ENCODE measurements at places on chromosomes 6 and 20. TPM values are rescaled to one million over a fixed set of nuclear protein-coding genes. Genes with fewer than 3 reads are reported as not detected.

- no peak for DNase-seq
- H3K4me1 ChIP-seq, result no peaks in the 10 kb centered on the region
- H3K4me3 ChIP-seq, result no peak overlapping the region
- H3K27ac ChIP-seq, result no peak overlapping the region
Measured at GRCh38 chr20:48380661-48381060, 447.1 kb downstream of the PREX1 start.

DNA sequence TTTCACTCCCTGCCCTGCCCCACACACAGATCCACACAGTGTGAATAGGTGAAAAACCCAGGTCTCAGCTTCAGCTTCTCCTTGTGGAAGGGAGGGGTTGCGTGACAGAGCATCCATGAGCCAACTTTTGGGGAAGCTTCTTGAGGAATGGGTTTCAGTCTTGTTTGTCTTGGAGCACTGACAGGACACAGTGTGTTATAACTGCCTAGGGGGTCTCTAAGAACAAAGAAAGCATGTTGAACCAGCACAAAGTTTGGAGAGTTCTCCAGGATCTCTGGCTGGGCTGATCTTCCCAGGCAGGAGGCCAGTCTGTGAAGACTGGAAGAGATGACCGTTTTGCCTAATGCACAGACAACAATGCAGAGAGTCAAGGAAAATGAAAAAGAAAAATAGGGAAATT, 164.5 kb downstream of the COL12A1 start:
- no peaks in the 10 kb centered on the region for H3K4me1 ChIP-seq
- no peaks in the 10 kb centered on the region for H3K27me3 ChIP-seq
- H3K4me3 ChIP-seq, result no peak overlapping the region
- DNase-seq, result no peak
- no peak overlapping the region for H3K27ac ChIP-seq

- H3K4me3 ChIP-seq, result no peak overlapping the region
- H3K27me3 ChIP-seq, result peaks cover 3% of the 10 kb centered on the region
- H3K36me3 ChIP-seq, result no peaks in the 10 kb centered on the region
- DNase-seq, result no peak
- no peak overlapping the region for H3K27ac ChIP-seq
Measured at GRCh38 chr20:24147961-24148360, 159.4 kb upstream of the GGTLC1 start.

DNA sequence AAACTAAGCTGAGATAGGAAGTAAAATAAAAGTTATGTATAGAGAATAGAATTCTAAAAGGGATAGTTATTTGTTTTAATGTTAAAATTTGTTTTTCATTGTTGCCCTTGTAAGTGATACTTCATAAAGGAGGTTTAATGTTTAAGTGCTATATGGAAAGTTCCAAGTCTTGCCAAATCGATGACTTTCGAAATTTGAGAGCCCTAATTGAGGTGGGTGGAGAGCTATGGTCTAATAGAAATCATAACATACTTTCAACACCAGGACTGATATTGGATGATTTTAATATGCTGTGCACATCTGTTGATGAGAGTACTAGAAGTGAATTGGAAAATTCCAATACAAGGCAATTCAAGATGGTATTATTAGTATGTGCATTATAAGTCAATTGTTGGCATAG, 64.6 kb downstream of the RNF144B start:
- H3K27me3 ChIP-seq, result no peaks in the 10 kb centered on the region
- H3K36me3 ChIP-seq, result no peaks in the 10 kb centered on the region
- no peak for DNase-seq
- H3K4me3 ChIP-seq, result no peak overlapping the region
- no peaks in the 10 kb centered on the region for H3K4me1 ChIP-seq

- no peak overlapping the region for H3K4me3 ChIP-seq
- H3K4me1 ChIP-seq, result no peaks in the 10 kb centered on the region
- no peak overlapping the region for H3K27ac ChIP-seq
- no peaks in the 10 kb centered on the region for H3K27me3 ChIP-seq
- no peaks in the 10 kb centered on the region for H3K36me3 ChIP-seq
- no peak for DNase-seq
Measured at GRCh38 chr6:138428944-138429598, 25.0 kb downstream of the HEBP2 start.

DNA sequence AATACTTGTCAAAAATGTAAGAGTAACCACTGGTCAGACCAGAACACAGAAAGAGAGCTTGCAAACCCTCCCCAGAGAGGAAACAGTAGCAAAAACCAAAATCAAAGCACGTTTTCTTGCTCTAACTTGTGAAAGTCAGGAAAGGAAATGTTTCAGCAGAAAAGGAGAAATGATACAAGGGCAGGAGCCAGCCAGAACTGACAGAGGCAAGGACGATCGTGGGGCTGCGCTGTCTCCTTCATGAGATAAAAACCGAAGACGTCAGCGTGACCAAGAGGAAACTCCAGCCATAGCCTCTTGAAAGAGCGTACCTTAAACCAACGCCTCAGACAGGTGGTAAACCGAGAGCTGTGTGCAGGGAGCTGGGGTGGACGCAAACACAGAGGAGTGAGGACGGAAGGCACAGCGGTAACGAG, 27.5 kb downstream of the LAMA5 start:
- no peak overlapping the region for H3K27ac ChIP-seq
- H3K27me3 ChIP-seq, result no peaks in the 10 kb centered on the region
- H3K4me1 ChIP-seq, result no peaks in the 10 kb centered on the region
- DNase-seq, result no peak
- no peak overlapping the region for H3K4me3 ChIP-seq

DNA sequence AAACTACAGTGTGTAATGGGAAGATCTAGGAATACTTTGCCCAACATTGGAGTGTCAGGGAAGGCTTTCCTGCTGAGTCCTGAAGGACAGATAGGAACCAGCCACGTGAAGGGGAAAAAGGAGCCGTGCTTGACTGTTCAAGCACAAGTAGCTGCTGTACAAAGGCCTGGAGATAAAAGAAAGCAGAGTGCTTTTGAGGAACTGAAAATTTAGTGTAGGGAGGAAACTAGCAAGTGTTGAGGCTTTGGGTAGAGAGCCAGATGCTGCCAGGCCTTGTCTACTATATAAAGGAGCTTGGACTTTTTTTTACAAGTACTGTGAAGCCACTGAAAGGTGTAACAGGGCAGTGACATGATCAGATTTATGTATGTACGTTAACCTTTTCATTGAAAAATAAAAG, 39.0 kb downstream of the DSE start:
- no peaks in the 10 kb centered on the region for H3K36me3 ChIP-seq
- peaks cover 50% of the 10 kb centered on the region for H3K4me1 ChIP-seq
- no peak for DNase-seq
- H3K27me3 ChIP-seq, result no peaks in the 10 kb centered on the region

DNA sequence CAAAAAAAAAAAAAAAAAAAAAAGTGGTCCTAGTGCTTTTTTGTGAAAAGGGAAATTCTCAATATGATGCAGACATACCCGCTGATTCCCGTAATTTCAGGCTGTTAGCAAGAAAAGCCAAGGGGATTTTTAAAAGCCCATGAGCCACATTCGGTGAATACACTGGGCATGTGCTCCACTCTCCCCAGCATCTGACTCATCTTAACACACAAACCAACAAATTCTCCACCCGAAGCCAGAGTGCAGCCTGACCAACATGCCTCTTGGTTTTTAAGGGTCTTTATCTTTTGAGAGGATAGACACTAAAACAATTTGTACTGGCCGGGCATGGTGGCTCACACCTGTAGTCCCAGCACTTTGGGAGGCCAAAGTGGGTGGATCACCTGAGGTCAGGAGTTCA, 45.5 kb upstream of the CD83 start:
- no peaks in the 10 kb centered on the region for H3K36me3 ChIP-seq
- no peaks in the 10 kb centered on the region for H3K4me1 ChIP-seq
- no peak for DNase-seq
- H3K4me3 ChIP-seq, result no peak overlapping the region
- H3K27ac ChIP-seq, result no peak overlapping the region

GRCh38 chr6:36590237-36590636, 3.9 kb upstream of the SRSF3 start:
- peaks cover 9% of the 10 kb centered on the region for H3K4me1 ChIP-seq
- no peak for DNase-seq
- H3K27me3 ChIP-seq, result no peaks in the 10 kb centered on the region
- H3K36me3 ChIP-seq, result no peaks in the 10 kb centered on the region
- H3K4me3 ChIP-seq, result no peak overlapping the region

Gene DDX43
- total RNA-seq, result 12.2 TPM

Gene RBPJL
- not detected for total RNA-seq

Gene ATP6V1G2
- 0.78 TPM for total RNA-seq

Gene FGD2
- 27.5 TPM for total RNA-seq

All from thoracic aorta (tissue), 2 donors.